ENCODE measurements at places on chromosomes 2 and 18.
A peak's percentile ranks its signal among the peaks of the same experiment; 100 is the strongest.

DNA sequence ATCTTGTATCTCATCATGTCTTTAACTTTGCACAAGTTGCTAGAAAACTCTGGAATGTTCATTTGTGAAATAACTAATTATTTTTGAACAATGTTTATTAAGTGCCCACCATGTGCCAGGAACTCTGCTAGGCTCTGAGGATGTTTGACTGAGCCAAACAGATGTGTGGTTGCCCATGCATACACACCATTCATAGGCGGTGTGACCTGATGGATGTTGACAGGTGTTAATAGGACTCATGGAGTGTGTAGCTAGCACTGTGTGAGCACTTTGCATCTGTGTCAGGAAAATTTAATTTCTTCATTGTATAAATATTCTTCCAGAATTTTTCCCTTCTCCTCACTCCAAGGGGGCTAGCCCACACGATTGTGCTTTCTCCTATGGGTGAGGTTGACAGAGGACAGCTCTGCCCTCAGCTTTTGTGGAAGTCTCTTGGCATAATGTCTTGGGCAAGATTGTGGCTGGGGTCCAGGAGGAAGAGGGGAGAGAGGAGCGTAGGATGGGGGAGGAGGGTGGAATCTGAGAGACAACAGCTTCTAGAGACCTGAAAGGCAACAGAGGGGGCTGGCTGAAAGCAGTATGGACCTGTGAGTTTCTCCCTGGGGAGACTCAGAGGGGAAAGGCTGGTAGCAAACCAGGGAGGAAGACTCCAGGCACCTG is 214.6 kb upstream of the CXCR4 start:
- no peak for DNase-seq

DNA sequence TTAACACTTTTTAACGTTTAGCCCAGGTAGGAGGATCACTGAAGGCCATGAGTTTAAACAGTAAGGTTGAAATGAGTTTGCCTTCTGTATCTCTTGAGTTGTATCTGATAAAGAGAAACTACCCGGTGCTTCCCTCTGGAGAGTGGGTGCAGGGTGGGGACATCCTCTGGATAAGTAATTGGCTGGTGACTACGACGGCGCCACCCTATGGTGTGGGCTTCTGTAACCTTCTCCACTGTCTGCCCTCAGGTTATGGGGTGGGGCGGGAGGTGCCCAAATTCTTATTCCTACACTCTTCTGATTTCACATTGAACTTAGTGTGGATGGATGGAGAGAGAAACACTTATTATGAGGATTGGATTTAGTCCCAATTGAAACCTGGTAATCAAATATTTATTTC is 68.8 kb downstream of the LDLRAD4 start:
- no peak for DNase-seq

- no peak for DNase-seq
Measured at GRCh38 chr2:172021074-172021931, 21.6 kb downstream of the METAP1D start.

- no peak for DNase-seq
Measured at GRCh38 chr2:168669151-168669550, 133.3 kb upstream of the NOSTRIN start.

- DNase-seq = no peak
Measured at GRCh38 chr2:156476850-156477206, 40.6 kb downstream of the GPD2 start.

- no peak for DNase-seq
Measured at GRCh38 chr2:96239091-96239490, 26.7 kb downstream of the TMEM127 start.

GRCh38 chr2:206305523-206306245 is 31.2 kb downstream of the ZDBF2 start:
- no peak for DNase-seq

DNA sequence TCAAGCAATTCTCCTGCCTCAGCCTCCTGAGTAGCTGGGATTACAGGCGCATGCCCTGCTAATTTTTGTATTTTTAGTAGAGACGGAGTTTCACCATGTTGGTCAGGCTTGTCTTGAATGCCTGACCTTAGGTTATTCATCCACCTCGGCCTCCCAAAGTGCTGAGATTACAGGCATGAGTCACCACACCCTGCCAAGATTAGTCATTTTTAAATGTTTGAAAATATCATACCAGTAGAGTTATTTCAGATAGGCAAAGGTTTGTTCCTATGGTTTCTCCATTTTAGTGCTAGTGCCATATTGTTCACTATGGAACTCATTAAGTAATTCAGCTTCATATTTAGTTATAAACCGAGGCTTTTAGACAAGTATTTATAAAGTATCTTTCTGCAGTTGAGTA is 52.3 kb downstream of the HIBCH start:
- DNase-seq = no peak

- peak; percentile 58 for DNase-seq
Measured at GRCh38 chr2:173590276-173590861, 235.7 kb downstream of the CDCA7 start.

- no peak for DNase-seq
Measured at GRCh38 chr2:239289545-239289944, 111.3 kb downstream of the HDAC4 start.

GRCh38 chr18:2692508-2692907 is 37.0 kb downstream of the SMCHD1 start:
- DNase-seq = no peak

Data from H1 (cell line).